ENCODE measurements at places on chromosomes 11 and 22. TPM values are rescaled to one million over a fixed set of nuclear protein-coding genes. Genes with fewer than 3 reads are reported as not detected.

DNA sequence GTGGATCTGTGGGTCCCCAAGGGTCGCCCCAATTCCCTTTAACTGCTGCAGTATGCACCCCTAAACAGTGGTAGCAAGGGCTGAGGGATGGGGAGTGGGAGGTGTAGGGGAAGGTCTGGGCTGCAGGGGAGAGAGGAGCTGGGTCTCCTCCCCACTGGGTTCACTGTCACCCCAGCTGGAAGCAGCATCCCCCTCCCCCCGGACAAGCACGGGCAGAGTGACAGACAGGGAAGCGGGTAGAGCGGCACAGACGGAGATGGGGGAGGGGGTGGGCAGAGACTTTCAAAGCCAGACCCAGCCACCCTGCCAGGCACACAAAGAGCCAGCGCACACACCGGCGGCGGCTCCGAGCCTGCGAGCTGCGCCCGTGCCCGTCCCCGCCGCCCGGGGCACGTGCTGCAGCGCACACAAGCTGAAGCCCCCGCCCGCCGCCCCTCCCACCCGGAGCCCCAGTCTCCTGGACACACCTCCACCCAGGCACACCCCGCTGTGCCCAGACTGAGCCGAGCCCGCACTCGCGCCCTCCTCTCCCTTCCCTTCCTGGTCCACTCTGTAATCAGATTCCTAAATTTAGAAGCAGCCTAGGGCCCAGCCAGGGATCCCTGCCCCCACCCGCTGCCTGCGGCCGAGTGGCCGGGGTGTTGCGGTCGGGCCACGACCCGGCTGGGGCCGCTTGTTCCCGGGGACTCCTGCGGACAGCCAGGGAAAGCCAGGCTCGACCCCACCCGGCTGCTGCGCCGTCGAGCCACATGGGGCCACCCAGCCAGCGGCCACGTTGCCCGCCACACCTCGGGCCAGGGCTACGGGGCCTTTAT lies 935 bp upstream of the RCOR2 start:
- no peaks in the 10 kb centered on the region for H3K36me3 ChIP-seq
- H3K4me3 ChIP-seq = peak overlapping the region; percentile 20
- H3K4me1 ChIP-seq = no peaks in the 10 kb centered on the region
- peak overlapping the region; percentile 76 for H3K27ac ChIP-seq
- peak; percentile 60 for DNase-seq

- H3K27ac ChIP-seq = no peak overlapping the region
- H3K4me1 ChIP-seq = no peaks in the 10 kb centered on the region
- H3K27me3 ChIP-seq = no peaks in the 10 kb centered on the region
- DNase-seq = no peak
These were observed 9.7 kb downstream of the OR5AN1 start for GRCh38 chr11:59368238-59369022.

The LDHAL6A gene
- 0.24 TPM for total RNA-seq

DNA sequence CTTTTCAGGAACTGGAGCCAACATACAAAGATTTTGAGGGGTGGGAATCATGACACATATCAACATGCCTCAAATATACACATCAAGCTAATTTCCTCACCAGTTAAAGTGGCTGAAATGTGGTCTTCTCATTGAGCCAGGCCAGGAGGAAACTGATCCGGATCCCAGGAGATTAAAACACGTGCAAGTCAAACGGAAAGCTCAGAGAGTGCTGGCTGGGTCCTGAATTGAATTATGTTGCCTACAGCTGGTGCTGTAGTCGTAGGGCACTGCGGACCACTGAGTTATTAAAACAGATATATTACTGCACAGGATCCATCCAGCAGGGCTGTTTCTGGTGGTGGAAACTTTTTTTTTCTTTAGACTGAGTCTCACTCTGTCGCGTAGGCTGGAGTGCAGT lies 14.1 kb upstream of the WNT7B start:
- H3K4me1 ChIP-seq = no peaks in the 10 kb centered on the region
- H3K27ac ChIP-seq = no peak overlapping the region
- H3K4me3 ChIP-seq = no peak overlapping the region
- H3K27me3 ChIP-seq = no peaks in the 10 kb centered on the region
- H3K36me3 ChIP-seq = no peaks in the 10 kb centered on the region

DNA sequence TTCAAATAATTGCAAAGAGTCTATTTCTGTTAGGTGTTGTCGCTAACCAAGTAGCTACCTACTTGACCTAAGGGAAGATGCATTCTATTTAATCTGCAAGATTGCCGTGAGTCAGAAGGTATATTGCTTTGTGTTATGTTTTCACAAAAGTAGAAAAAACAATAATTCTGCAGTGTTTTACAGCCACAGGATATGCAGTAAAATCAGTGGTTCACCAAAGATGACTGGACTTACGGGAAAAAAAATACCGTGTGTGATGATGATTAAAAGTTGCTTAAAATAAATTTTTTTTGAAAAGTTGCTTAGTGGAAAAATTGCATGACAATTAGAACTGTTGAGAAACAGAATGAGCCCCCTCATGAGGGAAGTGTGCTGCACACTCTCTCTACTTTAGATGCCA lies 209.1 kb downstream of the DDX10 start:
- no peak overlapping the region for H3K4me3 ChIP-seq
- no peaks in the 10 kb centered on the region for H3K27me3 ChIP-seq
- H3K36me3 ChIP-seq = no peaks in the 10 kb centered on the region

DNA sequence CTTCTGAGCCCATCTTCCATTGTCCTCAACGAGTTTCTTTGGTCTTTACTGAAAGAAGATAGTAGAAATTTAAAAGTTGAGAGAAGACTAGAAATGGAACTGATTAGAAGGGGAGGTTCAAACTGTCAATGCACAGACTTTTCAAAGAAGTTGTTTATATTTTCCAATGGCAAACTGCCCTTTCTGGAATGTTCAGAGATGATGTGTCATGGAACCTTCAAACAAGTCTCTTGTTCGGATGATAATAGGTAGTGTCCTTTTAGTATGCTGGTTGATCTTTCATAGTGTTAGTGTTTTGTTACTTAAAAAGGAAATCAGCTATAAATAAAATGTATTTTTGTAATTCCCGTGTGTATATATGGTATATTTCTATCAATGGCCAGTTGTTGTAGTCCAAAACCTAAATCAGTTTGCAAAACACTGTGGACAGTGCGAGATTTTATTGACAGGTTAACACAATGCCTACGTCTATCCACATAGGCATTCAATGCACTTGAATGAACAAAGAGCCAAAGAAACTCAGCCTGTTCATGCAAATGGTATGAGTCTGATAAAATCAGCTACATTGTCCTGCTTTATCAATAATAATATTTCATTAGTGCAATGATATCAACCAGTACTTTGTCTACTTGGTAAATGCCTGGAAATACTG lies 30.9 kb downstream of the C11orf91 start:
- no peaks in the 10 kb centered on the region for H3K27me3 ChIP-seq
- no peaks in the 10 kb centered on the region for H3K4me1 ChIP-seq
- no peak overlapping the region for H3K27ac ChIP-seq
- DNase-seq = no peak
- H3K4me3 ChIP-seq = no peak overlapping the region
- no peaks in the 10 kb centered on the region for H3K36me3 ChIP-seq

The OR51F2 gene
- total RNA-seq = not detected

DNA sequence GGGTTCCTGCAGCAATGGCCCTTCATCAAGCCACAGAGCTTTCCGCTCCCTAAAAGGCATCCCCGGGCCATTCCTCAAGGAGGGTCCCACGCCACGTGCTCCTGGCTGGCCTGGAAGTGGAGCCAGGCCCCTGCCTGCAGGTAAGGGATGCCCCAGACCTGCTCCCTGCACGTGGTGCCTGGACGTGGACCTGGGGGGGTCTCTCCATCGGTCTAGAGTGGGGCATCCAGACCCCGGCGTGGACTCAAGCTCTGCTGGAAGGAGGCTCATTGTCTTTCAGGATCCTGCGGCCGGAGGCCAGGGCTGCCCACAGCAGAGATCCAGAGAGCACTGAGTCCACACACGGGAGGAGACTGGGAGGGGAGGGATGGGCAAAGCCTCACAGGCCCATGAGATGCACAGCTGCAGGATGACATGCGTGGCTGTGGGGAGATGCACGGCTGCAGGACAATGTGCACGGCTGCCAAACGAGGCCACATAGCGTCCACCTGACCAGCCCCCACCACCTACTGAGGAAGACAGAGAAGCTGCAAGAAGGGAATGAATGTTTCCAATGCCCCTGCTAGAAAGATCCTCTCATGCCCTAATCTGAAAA lies 236.7 kb downstream of the BRD1 start:
- H3K4me3 ChIP-seq = no peak overlapping the region
- no peaks in the 10 kb centered on the region for H3K36me3 ChIP-seq
- no peak overlapping the region for H3K27ac ChIP-seq
- H3K4me1 ChIP-seq = no peaks in the 10 kb centered on the region

- H3K27ac ChIP-seq = no peak overlapping the region
- H3K27me3 ChIP-seq = no peaks in the 10 kb centered on the region
- no peaks in the 10 kb centered on the region for H3K36me3 ChIP-seq
- no peak for DNase-seq
These were observed 17.5 kb upstream of the TMPRSS4 start for GRCh38 chr11:118059246-118059940.

The TH gene
- 0.37 TPM for total RNA-seq

- H3K36me3 ChIP-seq = no peaks in the 10 kb centered on the region
- no peaks in the 10 kb centered on the region for H3K4me1 ChIP-seq
- DNase-seq = no peak
- H3K4me3 ChIP-seq = no peak overlapping the region
These were observed 11.7 kb downstream of the FADS1 start for GRCh38 chr11:61805146-61805545.

DNA sequence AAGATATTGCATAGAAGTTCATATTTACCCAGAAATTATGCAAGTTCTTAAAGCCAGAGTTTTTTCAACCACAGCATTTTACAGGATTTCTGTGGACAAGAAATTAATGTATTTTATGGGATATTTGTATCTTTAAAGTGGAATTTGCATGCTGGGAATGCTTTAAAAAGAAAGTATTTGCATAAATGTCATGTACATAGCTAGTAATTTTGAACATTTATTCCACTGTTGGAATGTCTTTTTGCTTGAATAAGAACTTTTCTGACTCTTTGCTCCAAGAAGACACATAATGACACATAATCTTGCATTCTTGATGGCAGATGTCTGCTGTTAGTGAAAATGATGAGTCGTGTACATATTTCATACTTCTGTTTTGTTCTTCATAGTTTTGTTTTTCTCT lies 66.6 kb downstream of the ATXN10 start:
- H3K27me3 ChIP-seq = no peaks in the 10 kb centered on the region
- H3K36me3 ChIP-seq = no peaks in the 10 kb centered on the region
- H3K27ac ChIP-seq = no peak overlapping the region
- DNase-seq = no peak
- H3K4me1 ChIP-seq = no peaks in the 10 kb centered on the region
- H3K4me3 ChIP-seq = no peak overlapping the region

DNA sequence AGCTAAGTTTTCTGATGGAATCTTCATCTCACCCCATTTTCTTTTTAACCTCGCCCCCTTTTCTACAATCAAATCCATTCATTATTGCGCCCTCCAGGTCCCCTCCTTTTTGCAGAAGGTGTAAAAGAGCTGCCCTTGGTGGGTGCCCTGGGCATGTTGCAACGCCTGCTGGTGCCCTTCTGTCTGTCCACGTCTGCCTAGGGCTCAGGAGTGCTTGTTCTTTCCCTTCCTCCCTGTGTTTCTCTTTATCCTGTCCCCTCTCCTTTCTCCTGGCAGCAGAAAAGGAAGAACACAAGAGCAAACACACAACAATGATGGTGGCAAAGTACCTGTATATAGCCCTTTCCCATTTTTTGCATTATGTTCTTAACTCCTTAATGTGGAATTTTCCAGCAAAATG lies 6.2 kb upstream of the TLCD5 start:
- H3K4me1 ChIP-seq = peaks cover 4% of the 10 kb centered on the region
- H3K4me3 ChIP-seq = no peak overlapping the region
- H3K27me3 ChIP-seq = no peaks in the 10 kb centered on the region

The OR4X2 gene
- not detected for total RNA-seq

DNA sequence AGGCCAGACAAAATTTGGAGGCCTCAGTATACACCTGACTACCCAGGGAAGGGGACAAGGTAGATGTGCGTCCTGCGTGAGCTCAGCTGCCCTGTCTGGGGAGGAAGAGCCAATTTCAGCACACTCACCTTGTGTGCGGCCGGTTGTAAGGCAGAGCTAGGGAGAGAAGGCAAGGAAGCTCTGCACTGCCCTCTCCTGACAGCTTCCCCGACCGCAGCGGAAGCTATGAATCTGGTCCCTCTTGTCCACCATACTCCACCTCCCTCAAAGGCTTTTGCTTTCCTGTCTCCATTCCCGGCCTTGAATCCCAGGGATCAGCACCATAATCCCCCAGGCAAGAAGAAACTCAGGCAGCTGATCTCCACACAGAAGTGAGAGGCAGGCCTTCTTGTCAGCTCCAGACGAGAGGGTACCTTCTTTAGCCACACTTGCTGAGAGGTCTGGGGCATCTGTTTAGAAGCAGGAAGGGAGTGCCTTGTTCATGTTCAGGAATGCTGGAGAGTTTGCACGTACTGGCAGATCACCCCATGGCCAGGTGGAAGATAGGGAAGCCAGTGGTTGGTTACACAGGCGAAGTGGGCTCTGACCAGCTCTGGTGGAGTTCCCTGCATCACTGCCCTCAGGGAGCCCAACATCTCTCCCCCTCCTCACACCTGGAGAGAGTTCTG lies 62.5 kb downstream of the FEZ1 start:
- DNase-seq = peak; percentile 31
- no peak overlapping the region for H3K27ac ChIP-seq
- H3K36me3 ChIP-seq = no peaks in the 10 kb centered on the region
- no peaks in the 10 kb centered on the region for H3K27me3 ChIP-seq
- no peak overlapping the region for H3K4me3 ChIP-seq

GRCh38 chr11:104625246-104625645 lies 273.0 kb downstream of the CASP12 start:
- H3K4me1 ChIP-seq = no peaks in the 10 kb centered on the region
- no peak overlapping the region for H3K4me3 ChIP-seq
- H3K36me3 ChIP-seq = no peaks in the 10 kb centered on the region
- no peak overlapping the region for H3K27ac ChIP-seq
- H3K27me3 ChIP-seq = no peaks in the 10 kb centered on the region

- H3K36me3 ChIP-seq = no peaks in the 10 kb centered on the region
- H3K27ac ChIP-seq = no peak overlapping the region
- H3K4me3 ChIP-seq = no peak overlapping the region
- H3K4me1 ChIP-seq = no peaks in the 10 kb centered on the region
These were observed 307.7 kb downstream of the BUD13 start for GRCh38 chr11:116465056-116465455.

- H3K4me3 ChIP-seq = no peak overlapping the region
- no peak for DNase-seq
- no peak overlapping the region for H3K27ac ChIP-seq
- no peaks in the 10 kb centered on the region for H3K36me3 ChIP-seq
- no peaks in the 10 kb centered on the region for H3K27me3 ChIP-seq
These were observed 999.6 kb downstream of the BRD1 start for GRCh38 chr22:48827904-48828555.

DNA sequence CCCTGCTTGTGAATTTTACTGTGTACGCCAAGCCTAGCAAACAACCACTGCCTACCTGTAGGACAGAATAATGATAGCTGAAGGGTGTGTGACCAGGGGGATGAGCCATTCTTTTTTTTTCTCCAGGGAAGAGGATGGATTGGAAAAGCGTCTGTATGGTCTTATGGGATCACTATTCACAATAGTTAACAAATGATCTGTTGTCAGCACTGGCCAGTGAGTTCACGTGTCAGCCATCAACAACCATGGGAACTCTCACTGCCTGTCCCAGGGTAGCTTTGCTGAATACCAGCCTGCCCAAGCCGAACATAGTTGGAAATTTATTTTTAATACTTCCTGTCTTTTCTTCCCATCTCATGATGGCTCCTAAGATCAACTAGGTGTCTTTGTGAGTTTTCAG lies 170.2 kb downstream of the ST3GAL4 start:
- H3K4me3 ChIP-seq = no peak overlapping the region
- no peak for DNase-seq
- no peaks in the 10 kb centered on the region for H3K27me3 ChIP-seq
- no peaks in the 10 kb centered on the region for H3K36me3 ChIP-seq
- no peak overlapping the region for H3K27ac ChIP-seq

The SLC22A25 gene
- not detected for total RNA-seq

The FAM180B gene
- 0.30 TPM for total RNA-seq
